Stimulated activated CD4-positive, alpha-beta T cell treated with anti-CD3 and anti-CD28 coated beads, Interleukin-4, amount 100 ng/mL, for 24 hours (primary cell): ENCODE measurements at places on chromosomes 7 and 10.

- no peak for DNase-seq
Measured at GRCh38 chr10:663466-663751, 26.1 kb downstream of the DIP2C start.

- DNase-seq = no peak
Measured at GRCh38 chr10:70751356-70751755, 33.8 kb downstream of the TBATA start.

GRCh38 chr7:4715410-4715776, 33.3 kb downstream of the FOXK1 start:
- DNase-seq = no peak

DNA sequence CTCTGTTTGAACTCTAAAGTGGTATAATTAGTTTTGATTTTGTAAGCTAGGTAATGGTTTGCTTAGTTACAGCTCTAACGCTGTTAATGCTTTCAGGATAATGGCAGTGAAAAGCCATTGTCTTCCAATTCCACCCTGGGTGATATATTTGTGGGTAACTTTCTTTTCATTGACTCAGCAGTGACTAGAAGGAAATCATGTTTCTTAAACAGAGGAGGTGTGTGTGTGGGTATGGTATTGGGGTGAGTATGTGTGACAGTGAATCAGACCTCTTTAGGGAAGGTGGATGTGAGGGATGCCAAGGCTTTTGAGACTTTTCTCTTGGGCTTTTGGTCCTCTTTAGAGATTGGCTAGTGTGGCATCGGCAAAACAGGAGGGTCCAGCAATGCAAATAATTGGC, 13.6 kb downstream of the ENTPD7 start:
- DNase-seq = no peak

DNA sequence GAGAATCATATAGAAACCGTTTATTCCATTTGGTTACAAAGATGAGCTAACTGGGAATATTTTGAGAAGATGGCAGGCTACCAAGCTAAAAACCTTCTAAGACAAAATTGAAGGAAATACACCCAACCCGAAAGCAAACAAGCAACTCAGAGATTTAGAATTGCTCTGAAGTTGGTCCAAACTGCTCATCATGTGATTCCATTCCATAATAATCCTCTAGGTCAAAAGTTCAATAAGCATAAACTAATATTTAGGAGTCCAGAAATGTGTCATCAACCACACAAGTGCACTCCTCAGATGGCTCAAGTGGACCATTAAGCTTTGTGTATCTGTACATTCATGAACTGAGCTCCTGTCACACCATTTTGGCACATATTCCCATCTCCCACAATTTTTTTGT, 28.7 kb downstream of the DGKI start:
- DNase-seq = no peak

DNA sequence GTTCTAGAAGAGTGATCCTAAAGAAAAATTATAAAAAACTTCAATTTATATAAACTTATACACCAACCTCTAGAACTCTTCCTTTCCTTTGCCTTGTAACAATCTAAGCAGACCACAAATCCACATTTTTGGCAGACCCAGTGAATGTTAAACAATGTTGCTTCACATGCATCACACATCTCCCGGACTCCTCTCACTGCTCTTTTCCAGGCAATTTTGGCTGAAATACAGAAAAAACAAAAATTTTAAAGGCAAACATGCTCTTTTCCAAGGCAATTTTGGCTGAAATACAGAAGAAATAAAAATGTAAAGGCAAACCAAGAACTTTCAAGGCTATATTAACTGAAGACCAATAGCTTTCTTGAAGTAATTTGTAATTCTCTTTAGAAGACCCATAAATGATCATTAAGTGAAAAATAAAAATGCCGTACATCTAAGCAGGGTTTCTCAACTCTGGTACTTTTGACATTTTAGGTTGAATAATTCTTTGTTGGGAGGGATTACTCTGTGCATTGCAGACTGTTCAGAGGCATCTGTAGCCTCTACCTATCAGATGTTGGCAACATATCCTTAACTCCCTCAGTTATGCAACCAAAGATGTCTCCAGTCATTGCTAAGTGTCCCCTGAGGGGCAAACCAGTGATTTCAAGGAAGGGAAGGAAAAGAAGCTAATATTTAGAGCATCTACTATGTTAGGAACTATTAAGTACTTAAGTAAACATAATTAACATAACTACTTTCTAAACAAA, 64.4 kb downstream of the NRBF2 start:
- no peak for DNase-seq
